ENCODE measurements at places on chromosomes 16 and 17.
A peak's percentile ranks its signal among the peaks of the same experiment; 100 is the strongest.

DNA sequence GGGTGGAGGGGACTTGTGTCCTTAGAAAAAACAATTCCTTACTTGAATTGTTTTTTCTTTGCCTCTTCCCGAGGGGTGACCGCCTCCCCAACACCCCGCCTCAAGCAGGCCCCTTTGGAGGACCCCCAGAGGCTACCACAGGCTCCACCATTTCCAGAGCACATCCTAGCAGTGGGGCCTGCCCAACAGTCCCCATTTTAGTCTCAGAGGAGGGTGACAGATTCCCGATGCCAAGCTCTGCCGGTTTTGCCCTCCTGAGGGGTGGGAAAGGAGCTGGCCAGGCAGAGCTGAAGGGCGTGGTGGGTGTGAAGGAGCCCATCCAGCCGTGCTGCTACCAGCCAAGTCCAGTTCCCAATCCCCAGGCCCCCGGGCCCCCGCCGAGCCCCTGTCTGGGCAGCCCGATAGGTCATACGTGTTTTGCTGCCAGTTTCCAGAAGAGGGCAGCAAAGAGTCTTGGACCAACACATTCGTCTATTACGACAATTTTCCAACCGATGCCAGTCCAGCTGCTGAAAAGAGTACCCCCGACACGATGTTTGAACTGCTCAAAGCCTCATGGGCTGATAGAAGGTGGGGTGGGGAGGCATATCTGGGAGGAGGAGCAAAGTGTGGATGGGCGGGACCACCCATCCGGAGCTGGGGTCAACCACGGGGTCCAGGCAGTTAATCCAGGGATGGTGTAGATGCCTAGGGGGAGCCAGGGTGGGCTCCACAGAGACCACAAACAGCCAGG lies 18.8 kb upstream of the GAA start:
- DNase-seq, result peak; percentile 43

GRCh38 chr16:89099905-89100304 lies 6.3 kb downstream of the ACSF3 start:
- peak; percentile 16 for DNase-seq

- no peak for DNase-seq
Observed at GRCh38 chr17:73541561-73541981, 102.7 kb downstream of the SDK2 start.

- DNase-seq, result no peak
Observed at GRCh38 chr17:38882870-38883269, 13.0 kb downstream of the LASP1 start.

- DNase-seq, result no peak
Observed at GRCh38 chr17:43625606-43626005, 36.1 kb downstream of the MEOX1 start.

- no peak for DNase-seq
Observed at GRCh38 chr17:1989135-1989534, 36.0 kb downstream of the RTN4RL1 start.

- no peak for DNase-seq
Observed at GRCh38 chr17:2175294-2175628, 120.4 kb downstream of the HIC1 start.

- no peak for DNase-seq
Observed at GRCh38 chr16:1070084-1070863, 2.3 kb upstream of the SSTR5 start.

GRCh38 chr17:38509772-38510420 lies 81.6 kb downstream of the ARHGAP23 start:
- DNase-seq, result no peak

GRCh38 chr16:56864960-56865359 lies at the start of gene SLC12A3:
Gene SLC12A3 (plus strand): TSS chr16:56865207. CDS start chr16:56865236, 29 bp downstream.
- no peak for DNase-seq

DNA sequence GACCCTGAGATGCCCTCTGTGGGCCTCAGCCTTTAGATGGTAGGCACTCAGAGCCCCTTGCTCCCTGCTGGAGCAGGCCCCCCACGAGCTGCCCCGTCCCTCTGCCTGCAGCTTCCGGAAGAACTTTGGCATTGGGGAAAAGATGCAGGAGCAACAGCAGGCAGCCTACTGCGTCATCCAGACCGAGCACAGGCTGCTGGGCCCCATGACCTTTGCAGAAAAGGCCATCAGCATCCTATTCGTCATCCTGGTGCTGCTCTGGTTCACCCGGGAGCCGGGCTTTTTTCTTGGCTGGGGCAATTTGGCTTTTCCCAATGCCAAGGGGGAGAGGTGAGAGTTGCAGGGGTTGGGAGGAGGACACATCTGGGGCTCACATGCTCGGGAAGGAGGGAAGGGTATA lies 12.7 kb upstream of the FOXN1 start:
- DNase-seq, result no peak

- DNase-seq, result no peak
Observed at GRCh38 chr17:22462461-22462860, 770.1 kb downstream of the KCNJ18 start.

- DNase-seq, result no peak
Observed at GRCh38 chr17:15210247-15210646, 54.9 kb downstream of the PMP22 start.

GRCh38 chr17:50211249-50212120 lies 10.1 kb upstream of the COL1A1 start:
- no peak for DNase-seq

DNA sequence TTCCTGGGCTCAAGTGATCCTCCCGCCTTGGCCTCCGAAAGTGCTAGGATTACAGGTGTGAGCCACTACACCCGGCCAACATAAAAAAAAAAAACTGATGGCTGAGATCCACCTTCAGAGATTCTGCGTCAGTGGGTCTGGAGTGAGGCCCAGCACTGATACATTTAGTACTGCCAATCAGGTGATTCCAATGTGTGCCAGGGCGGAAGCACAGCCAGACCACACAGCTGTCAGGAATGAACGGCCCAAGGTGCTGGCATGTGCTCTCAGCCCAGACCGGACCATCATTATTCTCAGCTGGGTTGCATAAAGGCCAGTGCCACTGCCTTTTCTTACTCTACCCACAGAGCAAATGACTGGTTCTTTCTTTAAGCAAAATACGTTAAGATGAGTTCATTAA lies 1.2 kb upstream of the BCO1 start:
- DNase-seq, result no peak

GRCh38 chr16:79469999-79470398 lies 130.5 kb downstream of the MAF start:
- DNase-seq, result no peak

- DNase-seq, result no peak
Observed at GRCh38 chr17:57125406-57125805, 40.4 kb downstream of the AKAP1 start.

DNA sequence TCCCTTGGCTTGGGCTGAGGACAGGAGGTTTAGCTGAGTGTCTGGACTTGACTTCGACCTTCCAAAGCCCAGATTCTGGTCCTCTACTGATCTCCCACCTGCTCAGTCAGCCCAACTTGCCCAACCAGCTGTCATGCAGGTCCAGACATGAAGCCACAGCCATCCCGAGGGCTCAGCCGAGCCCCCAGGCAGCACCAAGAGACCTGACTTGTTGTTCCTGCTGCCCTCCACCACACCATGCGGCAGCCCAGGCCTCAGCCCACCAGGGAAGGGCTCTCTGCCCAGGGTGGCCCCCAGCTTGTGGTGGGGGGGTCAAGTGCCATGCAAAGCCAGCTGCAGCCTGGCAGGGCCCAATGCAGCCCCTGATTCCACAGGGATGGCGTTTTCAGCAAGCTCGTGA lies 17.2 kb upstream of the CACNG4 start:
- no peak for DNase-seq

- no peak for DNase-seq
Observed at GRCh38 chr16:10180771-10181163, 1.5 kb downstream of the GRIN2A start.

DNA sequence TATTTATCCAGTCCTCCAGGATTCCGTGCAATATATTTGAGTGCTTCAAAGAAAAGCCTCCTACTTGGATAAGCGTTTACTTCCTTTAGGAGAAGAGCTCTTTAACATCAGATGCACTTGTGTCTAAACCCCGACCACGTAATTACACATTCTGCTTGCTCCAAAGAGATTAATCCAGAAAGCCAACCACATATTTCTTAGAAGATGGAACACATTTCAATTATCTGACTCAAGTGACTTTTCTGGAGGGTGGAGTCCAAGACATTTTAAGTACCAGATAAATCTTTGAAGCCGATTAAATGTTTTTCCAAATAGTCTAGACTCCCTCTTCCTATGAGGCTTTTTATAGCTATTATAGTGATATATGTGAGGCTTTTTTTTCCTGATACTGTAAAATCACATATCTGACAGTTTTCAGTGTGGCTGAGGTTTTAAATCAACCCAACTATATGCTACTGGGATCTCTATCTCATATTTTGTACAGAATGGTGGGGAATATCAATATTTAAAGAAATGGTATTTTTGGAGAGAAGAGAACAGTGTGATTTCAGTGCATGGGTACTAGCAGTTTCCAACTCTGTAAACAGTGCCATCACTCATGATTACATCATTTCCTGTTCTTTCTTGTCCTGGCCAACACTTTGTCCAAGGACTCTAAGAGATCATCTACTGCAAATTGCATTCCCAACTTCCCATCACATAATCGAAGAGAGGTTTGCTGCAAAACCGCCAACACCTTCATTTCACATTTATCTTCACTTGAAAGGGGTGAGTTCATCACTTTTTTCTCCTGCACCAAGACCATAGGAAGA lies 192.4 kb upstream of the HSBP1 start:
- DNase-seq, result no peak

GRCh38 chr17:27912964-27913363 lies 19.8 kb upstream of the LYRM9 start:
- DNase-seq, result no peak

DNA sequence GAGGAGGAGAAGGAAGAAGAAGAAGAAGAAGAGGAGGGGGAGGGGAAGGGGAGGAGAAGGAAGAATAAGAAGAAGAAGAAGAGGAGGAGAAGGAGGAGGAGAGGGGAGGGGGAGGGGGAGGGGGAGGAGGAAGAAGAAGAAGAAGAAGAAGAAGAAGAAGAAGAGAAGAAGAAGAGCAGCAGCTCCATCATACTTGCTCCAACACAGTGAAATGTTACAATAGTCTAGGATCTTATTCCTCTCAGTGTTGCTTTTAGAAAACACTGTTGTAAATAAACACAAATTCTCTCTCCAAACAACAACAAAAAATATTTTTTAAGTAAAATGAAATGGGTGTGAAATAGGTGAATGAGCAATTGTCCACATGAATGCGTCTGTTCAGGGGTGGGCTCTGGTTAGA lies 126.6 kb upstream of the KCNJ16 start:
- no peak for DNase-seq

DNA sequence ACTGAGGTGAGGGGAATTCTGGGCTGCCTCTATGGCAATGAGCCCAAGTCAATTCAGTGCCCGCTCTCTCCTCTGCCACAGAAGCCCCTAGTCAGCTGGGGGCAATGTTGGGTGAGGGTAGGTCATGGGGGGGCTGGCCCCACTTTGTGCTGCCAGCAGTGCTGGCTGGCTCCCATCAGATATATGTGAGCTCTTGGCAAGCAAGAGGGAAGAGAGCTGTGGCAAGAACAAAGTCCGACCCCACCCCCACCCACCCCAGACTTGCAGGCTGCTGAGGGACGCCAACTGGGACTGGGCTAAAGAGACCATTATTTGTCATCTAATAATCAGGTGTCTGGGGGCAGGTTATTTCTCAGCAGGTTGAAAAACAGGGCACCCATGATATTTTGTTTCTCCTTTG lies 89.4 kb downstream of the YPEL2 start:
- no peak for DNase-seq

Data from effector memory CD8-positive, alpha-beta T cell (primary cell).